Fibroblast of skin of right quadriceps (primary cell): ENCODE measurements at places on chromosomes 7 and 10.

DNA sequence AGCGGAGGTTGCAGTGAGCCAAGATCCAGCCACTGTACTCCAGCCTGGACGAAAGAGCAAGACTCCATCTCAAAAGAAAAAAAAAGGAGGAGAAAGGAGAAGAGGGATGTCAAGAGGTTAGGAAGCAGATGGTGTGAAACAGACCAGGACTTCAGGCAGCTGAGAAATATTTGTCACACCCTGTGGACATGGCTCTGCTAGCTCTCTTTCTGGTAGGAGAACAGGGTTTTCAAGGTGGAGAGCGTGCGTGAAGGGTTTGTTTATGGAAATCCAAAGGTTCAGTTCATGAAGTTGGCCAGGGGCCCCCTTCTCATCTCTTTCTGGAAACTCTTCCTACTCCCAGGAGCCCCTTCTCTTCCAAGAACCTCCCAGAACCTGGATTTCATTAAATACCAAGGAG, 110.8 kb upstream of the GALNT17 start:
- no peak for DNase-seq

DNA sequence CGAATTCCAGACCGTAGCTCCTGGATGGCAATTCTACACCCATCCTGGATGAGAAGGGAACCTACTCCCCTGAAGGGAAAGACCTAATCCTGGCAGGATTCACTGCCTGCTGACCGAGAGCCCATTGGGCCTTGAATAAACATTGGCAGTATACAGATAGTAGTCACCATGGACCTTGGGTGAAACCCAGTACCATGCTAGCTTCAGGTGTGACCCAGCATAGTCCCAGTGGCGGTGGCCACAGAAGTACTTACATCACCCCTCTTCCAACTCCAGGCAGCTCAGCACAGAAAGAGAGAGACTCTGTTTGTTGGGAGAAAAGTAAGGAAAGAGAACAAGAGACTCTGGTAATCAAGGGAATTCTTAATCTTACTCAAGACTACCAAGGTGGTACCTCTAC, 97.2 kb upstream of the SLC13A1 start:
- DNase-seq, result no peak

DNA sequence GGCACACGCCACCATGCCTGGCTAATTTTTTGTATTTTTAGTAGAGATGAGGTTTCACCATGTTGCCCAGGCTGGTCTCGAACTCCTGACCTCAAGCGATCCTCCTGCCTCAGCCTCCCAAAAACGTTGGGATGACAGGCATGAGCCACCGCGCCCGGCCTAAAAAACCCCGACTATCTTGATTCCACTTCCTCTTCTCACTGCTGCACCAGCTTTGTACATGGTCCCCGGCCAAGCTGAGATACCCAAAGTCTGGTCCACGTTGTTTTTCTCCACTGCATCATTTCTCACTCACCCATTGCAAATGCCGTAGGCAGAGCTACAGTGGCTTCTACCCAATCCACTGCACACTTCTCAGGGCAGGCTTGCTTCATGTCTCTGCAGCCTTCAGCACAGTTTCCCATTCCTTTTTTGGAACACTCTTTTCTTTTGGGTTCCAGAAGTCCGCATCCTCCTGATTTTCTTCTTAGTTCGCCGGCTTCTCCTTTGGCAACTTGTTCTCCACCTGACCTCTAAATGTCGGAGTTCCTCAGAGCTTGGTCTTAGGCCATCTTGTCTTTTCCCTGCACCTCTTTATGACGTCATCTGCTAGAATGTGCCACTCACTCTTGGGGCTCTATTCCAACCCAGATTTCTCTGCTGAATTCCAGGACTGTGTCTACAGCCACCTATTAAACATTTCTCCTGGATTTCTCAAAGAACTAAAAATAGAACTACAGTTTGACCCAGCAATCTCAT, 6.0 kb upstream of the GNB2 start:
- no peak for DNase-seq

- no peak for DNase-seq
These were observed 214.2 kb upstream of the NPY start for GRCh38 chr7:24069751-24070150.

GRCh38 chr10:126533644-126534043, 136.8 kb downstream of the C10orf90 start:
- no peak for DNase-seq

DNA sequence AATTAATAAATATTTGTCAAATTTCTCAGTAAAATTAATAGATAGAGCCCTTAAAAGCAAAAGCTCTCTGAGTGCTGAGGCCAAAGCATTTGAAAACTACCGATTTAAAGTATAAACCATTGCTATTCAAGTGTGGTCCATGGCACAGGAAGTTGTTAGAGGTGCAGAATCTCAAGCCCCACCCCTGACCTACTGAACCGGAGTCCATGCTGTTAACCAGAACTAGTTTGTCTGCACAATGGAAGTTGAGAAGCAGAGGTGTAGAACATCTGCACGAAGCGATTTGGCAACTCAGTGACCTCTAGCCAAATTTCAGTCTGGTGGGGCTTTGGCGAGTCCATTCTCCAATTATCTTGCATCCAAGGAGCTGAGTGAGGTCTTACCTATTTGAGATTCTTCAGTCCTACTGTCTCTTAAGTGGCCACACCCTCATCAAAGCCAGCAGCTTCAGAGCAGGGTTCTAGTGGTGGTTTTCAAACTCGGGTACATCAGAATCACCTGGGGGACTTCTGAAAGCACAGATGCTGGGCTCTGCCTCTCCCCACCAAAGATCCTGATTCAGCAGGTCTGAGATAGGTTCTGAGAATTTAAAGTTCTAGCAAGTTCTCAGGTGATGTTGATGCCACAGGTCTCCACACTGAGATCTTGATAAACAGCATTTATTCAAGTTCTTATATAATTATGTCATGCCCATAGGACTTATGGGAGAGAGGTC, 96.8 kb upstream of the SAMD8 start:
- no peak for DNase-seq

GRCh38 chr7:80968606-80969005, 49.8 kb upstream of the SEMA3C start:
- no peak for DNase-seq

DNA sequence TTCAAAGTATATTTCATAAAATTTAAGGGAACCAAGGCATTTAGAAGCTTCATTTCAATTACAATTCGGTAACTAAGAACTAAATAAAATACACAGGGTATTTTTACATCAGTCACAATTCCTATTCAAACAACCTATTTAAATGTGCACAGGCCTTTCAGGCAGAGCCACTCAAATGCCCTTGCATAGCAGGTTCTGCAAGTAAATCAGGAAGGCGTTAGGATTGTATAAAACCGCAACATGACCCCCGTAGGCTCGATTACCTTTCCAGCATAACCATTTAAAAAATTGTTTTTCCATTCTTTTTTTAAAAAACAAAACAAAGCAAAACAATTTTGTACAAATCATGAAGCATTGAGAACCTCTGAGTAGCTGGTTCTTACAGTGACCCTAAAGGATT, 289.9 kb upstream of the SP8 start:
- DNase-seq, result no peak

DNA sequence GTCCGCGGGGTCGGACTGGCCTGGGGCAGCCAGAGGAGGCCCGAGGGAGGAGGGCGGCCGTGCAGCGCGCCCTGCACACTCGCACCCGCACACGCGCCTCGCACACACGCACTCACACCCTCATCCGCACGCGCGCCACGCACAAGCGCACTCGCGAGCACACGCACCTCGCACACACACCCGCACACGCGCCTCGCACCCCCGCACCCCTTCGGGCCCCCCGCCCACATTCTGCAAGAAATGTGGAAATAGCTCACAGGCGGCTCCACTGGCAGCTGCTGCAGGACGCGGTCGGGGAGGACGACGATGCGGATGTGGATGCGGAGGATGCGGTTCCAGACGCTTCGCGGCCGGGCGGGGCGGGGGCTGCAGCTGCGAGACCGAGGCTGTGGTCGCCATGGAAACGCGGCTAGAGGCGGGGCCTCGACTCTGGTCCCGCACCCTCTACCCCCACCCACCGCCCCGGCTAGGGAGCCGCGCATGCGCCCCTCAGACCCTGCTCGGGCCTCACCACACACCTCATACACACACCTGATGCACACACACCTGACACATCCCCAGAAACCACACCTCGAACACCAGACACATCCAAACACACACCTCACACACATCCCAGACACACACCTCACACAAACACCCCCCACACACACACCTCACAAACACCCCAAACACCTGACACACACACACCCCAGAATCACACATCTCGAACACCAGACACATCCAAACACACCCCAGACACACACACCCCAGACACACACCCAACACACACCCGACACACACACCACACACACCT, at the start of gene CALY:
CALY (minus strand) TSS at position 320 of the 793 bp plus-strand sequence. CDS start 7,907 bp downstream, outside the sequence.
- no peak for DNase-seq

DNA sequence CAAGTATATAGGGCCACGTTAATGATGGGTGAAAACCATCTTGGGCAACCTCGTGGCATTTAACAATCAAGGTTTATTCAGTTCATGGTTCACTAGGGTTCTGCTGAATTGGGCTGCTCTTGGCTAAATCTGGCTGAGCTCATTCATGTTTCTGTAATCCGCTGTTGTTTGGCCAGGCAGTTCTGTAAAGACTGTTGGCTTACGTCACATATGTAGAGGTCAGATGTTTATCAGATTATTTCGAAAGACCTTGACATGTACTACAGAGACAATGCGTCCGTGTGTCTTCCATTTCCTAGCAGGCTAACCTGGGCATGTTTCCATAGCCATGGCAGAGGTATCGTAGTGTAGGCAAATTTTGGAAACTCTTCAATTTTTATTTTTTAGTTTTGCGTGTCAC, 190.0 kb upstream of the ZWINT start:
- DNase-seq, result no peak

DNA sequence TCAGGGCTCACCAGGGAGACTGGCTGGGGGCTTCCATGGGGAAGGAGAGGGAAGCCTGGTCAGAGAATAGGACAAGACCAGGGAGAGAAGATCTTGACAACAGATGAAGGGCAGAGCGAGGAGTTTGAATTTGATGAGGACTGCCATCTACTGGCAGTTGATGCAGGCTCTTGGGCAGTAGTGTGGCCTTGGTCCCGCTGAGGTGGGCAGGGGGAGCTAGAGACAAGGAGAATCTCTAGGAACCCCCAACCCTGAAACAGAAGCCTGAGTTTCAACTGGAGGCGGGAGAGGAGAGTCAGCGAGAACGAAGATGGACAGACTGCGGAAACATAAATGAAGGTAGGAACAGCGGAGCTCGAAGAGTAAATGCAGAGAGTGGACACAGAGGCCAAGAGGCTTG, 81.0 kb downstream of the PPP1R3C start:
- DNase-seq, result peak; percentile 72

DNA sequence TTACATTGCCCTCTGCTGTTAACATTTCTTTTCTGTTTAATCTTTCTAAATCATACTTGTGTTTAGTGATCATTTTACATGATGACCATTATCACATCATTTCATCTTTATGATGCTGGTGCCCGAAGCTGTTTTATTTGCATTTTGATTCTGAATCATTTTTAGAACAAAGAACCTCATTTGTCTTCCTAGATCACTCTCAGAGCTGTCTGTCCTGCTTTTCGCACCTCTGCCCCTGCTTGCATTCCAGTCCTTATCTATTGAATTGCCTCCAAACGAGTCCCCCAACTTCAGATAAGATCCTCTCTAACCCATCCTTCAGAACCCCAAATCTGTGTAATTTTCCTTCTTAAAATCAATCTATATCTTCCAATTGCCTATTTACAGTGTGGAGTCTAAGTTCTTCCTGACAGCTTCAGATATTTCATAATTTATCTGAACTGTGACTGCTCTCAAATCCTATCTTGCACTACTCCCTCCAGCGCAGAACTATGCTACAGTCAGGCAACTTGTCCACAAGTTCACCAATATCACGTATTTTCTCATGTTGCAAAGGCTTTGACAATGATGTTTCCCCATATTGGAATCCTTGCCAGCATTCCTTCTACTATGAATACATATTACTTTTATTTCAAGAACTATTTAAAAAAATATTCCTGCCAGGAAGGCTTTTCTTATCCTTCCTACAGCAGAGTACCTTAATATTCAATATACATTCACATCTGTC, 346.5 kb upstream of the CACNA2D1 start:
- DNase-seq, result peak; percentile 60

DNA sequence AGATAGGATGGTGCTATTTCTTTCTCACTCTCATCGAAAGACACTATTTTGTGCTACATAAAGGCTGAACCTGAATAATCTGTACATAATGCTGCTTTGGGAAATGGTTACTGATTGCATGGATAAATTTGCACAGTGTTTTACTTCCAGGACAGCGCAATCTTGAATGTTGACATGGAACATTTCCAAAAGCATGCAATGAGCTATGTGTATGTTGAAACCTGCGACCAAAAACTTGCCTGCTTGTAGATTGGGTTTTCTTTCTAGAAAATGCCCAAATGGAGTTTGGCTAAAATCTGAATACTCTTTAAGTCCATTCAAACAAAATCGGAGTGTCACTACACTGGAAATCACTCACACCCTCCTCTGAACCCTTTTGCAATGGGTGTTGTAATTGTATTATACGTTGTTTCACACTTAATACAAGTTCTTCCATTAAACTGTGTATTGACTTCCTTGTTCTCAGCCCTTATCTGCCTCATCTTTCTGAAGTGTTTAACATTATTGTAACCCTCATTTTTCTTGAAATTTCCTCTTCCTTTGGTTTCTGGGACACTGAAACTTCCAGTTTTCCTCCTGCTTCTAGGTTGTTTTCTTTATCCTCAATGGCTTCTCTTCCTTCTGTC, 73.7 kb upstream of the CAPZA2 start:
- no peak for DNase-seq

GRCh38 chr10:18478354-18478753, 173.0 kb downstream of the NSUN6 start:
- DNase-seq, result no peak

GRCh38 chr7:94823947-94824346, 83.4 kb upstream of the PPP1R9A start:
- DNase-seq, result peak; percentile 71

DNA sequence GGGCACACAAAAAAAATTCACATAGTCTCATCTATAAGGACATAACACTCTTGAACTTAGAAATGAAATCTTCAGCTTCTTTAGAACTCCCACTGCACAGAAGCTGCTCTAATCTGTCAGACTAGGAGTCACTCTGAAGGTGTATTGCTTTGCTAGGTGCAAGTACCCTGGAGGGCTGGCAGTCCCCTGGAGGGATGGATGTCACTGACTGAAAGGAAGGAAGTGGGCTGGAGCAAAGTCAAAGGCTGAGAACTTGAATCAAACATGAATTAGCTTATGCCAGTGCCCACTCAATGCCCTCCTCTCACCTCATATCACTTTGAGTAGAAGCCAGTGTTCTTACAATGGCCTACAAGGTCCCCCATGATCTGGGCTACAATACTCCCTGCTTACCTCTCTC, 140.3 kb upstream of the ANKRD1 start:
- no peak for DNase-seq

DNA sequence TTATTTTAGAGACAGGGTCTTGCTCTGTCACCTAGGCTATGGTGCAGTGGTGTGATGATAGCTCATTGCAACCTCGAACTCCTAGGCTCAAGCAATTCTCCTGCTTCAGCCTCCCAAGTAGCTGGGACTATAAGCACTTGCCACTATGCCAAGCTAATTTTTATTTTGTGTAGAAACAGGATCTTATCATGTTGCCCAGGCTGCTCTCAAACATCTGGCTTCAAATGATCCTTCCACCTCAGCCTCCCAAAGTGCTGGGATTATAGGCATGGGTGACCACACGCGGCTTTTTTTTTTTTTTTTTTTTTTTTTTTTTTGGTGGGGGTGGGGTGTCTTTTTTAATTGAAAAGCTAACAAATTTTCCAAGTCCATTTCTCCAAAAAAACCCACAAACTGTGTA, 18.4 kb downstream of the HPS6 start:
- no peak for DNase-seq

GRCh38 chr7:30038196-30038980, 10.2 kb downstream of the PLEKHA8 start:
- DNase-seq, result peak; percentile 45
